ENCODE measurements at places on chromosomes 2 and 18. TPM values are rescaled to one million over a fixed set of nuclear protein-coding genes. Genes with fewer than 3 reads are reported as not detected.

RTP5 gene
- 0.20 TPM for total RNA-seq

- H3K27me3 ChIP-seq: peaks cover 4% of the 10 kb centered on the region
- H3K4me1 ChIP-seq: peaks cover 10% of the 10 kb centered on the region
- H3K4me3 ChIP-seq: no peak overlapping the region
- H3K36me3 ChIP-seq: no peaks in the 10 kb centered on the region
- H3K27ac ChIP-seq: no peak overlapping the region
- DNase-seq: no peak
Measured at GRCh38 chr2:145743011-145743410, 1223.1 kb upstream of the ZEB2 start.

ALK gene
- not detected for total RNA-seq

GRCh38 chr18:56186319-56186718, 452.1 kb downstream of the TXNL1 start:
- H3K4me3 ChIP-seq: no peak overlapping the region
- no peak for DNase-seq
- no peaks in the 10 kb centered on the region for H3K4me1 ChIP-seq
- no peaks in the 10 kb centered on the region for H3K36me3 ChIP-seq
- no peak overlapping the region for H3K27ac ChIP-seq

ANKZF1 gene
- total RNA-seq: 114 TPM

DNA sequence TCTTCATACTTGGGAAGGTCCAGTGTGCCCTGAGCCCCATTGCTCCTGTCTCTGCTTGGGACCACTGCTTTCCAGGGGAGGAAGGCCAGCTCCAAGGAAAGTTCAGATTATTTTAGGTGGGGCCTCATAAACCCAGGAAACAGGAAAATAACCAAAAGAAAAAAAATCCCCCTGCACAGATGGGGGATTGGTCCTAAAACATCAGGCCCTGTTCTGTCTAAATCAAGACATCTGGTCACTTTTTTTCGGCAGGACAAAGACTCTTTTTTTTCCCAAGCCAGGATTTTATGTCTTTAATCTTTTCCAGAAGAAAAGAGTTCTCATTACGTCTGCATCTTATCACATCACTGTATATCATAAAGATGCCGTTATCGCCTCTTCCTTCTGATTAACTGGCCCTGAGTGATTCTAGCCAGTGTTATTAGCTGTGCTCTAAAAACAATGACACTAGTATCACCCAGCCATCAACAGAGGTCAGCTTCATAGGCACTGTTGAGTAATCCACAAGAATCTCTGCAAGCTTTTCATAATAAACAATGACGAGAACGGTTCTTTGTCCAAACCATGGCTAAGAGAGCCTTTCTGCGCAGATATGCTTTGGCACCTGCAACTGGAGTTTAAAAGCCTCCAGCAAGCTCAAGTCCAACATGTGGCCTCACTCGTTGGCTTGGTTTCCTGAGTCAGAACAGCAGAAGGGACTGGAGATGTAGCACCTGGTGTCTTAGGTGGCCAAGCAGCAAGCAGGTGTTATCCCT, 138.2 kb downstream of the VAPA start:
- peaks cover 2% of the 10 kb centered on the region for H3K36me3 ChIP-seq
- H3K27ac ChIP-seq: no peak overlapping the region
- H3K4me3 ChIP-seq: no peak overlapping the region
- DNase-seq: no peak
- no peaks in the 10 kb centered on the region for H3K4me1 ChIP-seq
- peaks cover 5% of the 10 kb centered on the region for H3K27me3 ChIP-seq

DNA sequence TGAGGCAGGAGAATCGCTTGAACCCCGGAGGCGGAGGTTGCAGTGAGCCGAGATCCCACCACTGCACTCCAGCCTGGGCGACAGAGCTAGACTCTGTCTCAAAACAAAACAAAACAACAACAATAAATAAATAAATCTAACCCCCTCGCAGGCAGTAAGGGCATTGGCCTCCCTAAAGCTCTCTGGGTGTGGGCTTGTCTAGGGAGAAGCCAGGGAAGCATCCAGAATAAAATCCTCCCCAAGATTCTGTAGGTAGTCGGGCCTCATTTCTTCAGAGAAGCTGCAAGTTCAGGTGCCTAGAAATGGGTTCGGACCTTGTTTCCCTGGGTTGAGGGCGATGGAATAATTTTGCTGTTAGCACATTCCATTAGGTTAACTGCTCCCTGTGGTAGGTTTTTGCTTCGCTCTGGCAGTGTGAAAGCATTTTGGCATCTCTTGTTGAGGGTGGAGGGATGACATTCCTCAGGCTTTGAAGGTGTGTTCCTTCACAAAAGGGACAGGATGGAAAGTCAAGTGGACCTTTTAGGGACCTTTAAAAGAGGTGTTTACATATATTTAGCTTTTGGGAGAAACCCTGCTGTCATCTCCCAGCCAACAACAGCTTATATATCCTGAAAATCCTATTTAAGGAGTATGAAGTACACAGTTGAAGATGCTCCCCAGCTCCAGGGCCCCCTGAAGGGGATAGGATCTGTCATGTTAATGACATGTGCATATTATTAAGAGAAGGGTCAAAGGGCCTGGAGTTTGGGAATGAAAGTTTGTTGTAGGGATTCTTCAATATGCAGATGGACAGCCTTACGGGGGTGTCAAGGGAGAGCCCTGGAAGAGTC, 17.7 kb downstream of the MYCN start:
- no peak overlapping the region for H3K4me3 ChIP-seq
- H3K27me3 ChIP-seq: peaks cover 3% of the 10 kb centered on the region
- DNase-seq: no peak
- H3K4me1 ChIP-seq: peaks cover 2% of the 10 kb centered on the region
- no peak overlapping the region for H3K27ac ChIP-seq

- no peak for DNase-seq
- H3K4me3 ChIP-seq: no peak overlapping the region
- peaks cover 12% of the 10 kb centered on the region for H3K36me3 ChIP-seq
- no peak overlapping the region for H3K27ac ChIP-seq
- peaks cover 11% of the 10 kb centered on the region for H3K4me1 ChIP-seq
Measured at GRCh38 chr2:42724886-42725285, 39.0 kb downstream of the OXER1 start.

DNA sequence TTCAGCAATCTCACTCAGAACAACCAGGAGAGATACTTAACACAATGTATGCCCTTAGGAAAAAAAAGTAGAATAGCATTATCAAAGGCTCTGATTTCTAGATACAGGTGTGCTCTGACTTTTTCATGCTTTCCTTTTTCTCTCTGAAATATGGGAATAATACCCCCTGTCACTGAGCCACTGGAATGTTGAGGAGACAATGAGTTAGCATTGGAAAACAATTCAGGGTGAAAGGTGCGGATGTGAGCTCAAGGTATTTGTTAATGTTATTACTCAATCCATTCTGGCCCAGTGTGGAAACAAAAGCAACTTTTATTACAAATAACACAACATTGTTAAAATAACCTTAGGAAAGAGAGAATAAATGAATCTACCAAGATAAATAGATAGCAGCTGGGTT, 228.0 kb downstream of the IKZF2 start:
- no peaks in the 10 kb centered on the region for H3K36me3 ChIP-seq
- no peak for DNase-seq
- H3K4me3 ChIP-seq: no peak overlapping the region
- no peaks in the 10 kb centered on the region for H3K4me1 ChIP-seq
- H3K27me3 ChIP-seq: no peaks in the 10 kb centered on the region

GRCh38 chr2:233476063-233476410, 90.5 kb downstream of the USP40 start:
- DNase-seq: no peak
- H3K27me3 ChIP-seq: no peaks in the 10 kb centered on the region
- peaks cover 20% of the 10 kb centered on the region for H3K36me3 ChIP-seq

DNA sequence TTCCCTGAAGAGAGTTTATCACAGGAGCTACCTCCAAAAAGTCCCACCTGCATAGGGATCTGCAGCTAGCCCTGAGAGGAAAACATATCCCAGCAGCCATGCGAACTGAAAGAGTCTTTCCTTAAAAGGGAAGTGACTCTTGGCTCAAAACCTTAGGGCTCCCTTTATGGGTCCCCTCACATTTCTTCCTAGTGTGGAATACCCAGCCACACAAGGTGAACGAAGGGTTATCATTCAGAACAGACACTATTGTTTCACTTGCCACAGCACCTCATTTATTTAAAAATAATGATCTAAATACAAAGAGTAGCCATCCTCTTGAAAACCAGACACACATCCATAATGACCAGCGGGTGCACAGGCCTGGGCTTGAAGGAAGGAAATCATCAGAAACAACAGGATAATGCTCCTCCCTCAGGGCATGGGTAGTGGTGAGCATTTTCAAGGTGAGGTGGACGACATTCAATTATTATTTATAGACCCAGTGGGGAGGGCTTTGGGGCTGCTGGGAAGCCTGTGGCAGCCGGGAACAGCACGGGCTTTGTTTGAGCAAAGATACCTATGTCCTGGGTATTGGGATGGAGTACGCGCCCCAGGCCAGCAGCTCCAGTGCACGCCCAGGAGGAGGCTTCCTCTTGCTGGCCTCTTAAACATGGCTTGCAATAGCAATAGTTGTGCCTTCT, 119.0 kb upstream of the ITGA6 start:
- H3K27me3 ChIP-seq: no peaks in the 10 kb centered on the region
- H3K27ac ChIP-seq: no peak overlapping the region
- no peaks in the 10 kb centered on the region for H3K4me1 ChIP-seq
- no peak for DNase-seq
- no peaks in the 10 kb centered on the region for H3K36me3 ChIP-seq

CTAGE1 gene
- total RNA-seq: not detected

GRCh38 chr2:29655391-29656086, 265.8 kb downstream of the ALK start:
- peaks cover 24% of the 10 kb centered on the region for H3K27me3 ChIP-seq
- DNase-seq: no peak
- no peak overlapping the region for H3K4me3 ChIP-seq
- H3K4me1 ChIP-seq: no peaks in the 10 kb centered on the region
- no peaks in the 10 kb centered on the region for H3K36me3 ChIP-seq

DNA sequence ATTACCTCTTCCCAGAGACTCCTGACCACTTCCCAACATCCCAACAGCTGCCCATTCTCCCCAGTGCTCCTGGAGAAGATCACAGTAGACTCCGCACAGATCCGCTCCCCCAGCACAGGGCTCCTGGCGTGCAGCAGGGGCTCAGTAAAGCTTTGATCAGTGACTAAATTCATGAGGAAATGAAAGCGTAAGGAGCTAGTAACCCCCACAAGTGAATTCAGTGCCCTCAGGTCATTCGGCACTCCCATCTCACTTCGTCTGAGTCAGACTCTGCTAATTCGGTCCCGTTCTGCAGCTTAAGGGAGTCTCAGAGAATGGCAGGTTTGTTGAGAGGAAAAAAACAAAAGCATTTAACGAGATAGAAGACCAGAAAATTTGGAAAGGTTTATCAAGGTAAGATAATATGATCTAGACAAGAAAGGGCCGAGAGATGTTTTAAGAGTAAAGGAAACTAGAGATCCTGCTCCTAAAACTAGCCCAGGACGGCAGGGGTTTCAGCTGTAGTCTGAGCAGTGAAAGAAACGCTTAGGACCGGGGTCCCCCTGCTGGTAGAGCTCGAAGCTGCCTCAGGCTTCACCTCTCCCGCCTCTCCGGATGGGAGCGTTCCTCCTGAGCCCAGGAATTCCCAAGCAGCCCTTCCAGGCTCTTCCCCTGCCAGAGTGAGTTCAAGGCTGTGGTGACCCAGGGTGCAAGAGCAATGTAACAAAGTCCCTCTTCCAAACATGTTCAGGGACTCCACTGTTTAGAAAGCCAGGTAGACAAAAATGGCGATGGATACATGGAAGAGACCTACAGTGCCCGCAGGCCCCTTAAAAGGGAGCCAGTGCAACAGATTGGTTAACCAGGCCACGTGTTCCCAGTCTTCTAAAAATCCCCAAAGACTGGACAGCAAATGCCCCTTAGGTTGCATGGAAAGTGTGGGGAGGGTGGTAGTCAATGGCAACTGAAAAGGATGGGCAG, 127.3 kb downstream of the DNER start:
- no peaks in the 10 kb centered on the region for H3K36me3 ChIP-seq
- H3K27ac ChIP-seq: no peak overlapping the region
- peak; percentile 24 for DNase-seq
- H3K4me3 ChIP-seq: no peak overlapping the region

- peak overlapping the region; percentile 0 for H3K27ac ChIP-seq
- no peak overlapping the region for H3K4me3 ChIP-seq
- peaks cover 9% of the 10 kb centered on the region for H3K4me1 ChIP-seq
- no peak for DNase-seq
- H3K36me3 ChIP-seq: no peaks in the 10 kb centered on the region
Measured at GRCh38 chr2:96842600-96842999, 1.2 kb downstream of the ANKRD23 start.

GRCh38 chr2:24981411-24982136, 9.8 kb upstream of the DNAJC27 start:
- no peak overlapping the region for H3K27ac ChIP-seq
- H3K4me3 ChIP-seq: no peak overlapping the region
- H3K4me1 ChIP-seq: peaks cover 4% of the 10 kb centered on the region
- no peaks in the 10 kb centered on the region for H3K27me3 ChIP-seq
- no peak for DNase-seq
- H3K36me3 ChIP-seq: no peaks in the 10 kb centered on the region

DNA sequence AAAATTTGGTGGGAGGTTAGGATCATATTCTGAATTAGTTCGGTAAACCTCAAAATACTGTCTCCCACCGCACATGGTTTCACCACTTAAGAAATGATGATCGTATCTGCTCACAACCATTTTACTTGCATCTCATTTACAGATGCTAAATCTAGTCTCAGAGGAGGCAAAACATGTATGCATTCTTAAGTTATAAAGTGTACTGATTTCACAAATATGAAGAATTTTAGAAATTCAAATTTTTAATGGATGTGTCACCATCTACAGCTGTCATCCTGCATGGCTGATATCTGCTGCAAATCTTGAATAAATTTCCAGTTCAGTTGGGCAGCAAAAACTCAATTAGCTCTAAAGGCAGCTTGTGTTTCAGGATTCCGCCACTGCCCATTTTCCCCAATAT, 243.3 kb upstream of the KCNJ3 start:
- H3K4me3 ChIP-seq: no peak overlapping the region
- H3K36me3 ChIP-seq: no peaks in the 10 kb centered on the region
- H3K27ac ChIP-seq: no peak overlapping the region
- H3K4me1 ChIP-seq: peaks cover 12% of the 10 kb centered on the region

GRCh38 chr2:161273038-161273760, 35.0 kb upstream of the PSMD14 start:
- no peak overlapping the region for H3K27ac ChIP-seq
- DNase-seq: no peak
- H3K36me3 ChIP-seq: no peaks in the 10 kb centered on the region
- no peak overlapping the region for H3K4me3 ChIP-seq
- no peaks in the 10 kb centered on the region for H3K4me1 ChIP-seq

DNA sequence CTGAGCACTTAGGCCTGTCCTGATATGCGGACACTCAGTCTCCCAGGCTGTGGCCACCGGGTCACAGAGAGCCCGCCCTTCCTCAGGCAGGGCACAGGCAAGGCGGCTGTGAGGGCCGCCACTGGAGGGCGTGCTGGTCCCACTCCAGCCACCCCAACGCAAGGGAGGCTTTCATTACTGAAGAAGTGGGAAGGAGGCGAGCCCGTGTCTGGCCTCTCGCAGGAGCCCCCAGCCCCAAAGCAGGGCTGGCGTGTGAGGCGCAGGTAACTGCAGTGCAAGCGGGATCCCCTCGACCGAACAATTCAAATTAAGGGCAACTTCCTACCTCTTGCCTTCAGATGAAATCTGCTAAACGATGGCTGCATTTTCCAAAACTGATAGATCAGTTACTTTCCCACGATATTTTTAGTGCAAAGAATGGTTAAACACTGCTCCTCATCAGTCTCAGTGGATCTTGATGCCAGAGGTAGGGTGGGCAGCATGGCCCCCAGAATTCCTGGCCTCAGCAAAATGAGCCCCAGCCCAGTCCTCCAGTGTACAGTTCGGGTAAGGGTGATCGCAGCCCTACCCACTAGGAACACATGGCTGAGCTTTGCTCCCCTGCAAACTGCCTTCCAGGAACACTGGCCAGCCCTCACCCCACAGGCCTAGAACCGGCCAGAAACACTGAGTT, 97.2 kb downstream of the SEPTIN10 start:
- peak; percentile 16 for DNase-seq
- H3K36me3 ChIP-seq: no peaks in the 10 kb centered on the region
- no peaks in the 10 kb centered on the region for H3K4me1 ChIP-seq
- H3K27me3 ChIP-seq: no peaks in the 10 kb centered on the region

Data from activated naive CD8-positive, alpha-beta T cell treated with anti-CD3 and anti-CD28 coated beads for 36 hours (primary cell).